Endodermal cell (in vitro differentiated cells): ENCODE measurements at places on chromosomes 5 and 9. TPM values are rescaled to one million over a fixed set of nuclear protein-coding genes. Genes with fewer than 3 reads are reported as not detected.

Gene POU5F2
- 0.43 and 0.84 TPM in 2 replicates for total RNA-seq

Gene DOCK8
- 23.6 to 34.8 TPM (median 26.9 TPM) in 3 replicates for total RNA-seq

Gene ELL2
- 44.1 and 54.5 TPM in 2 replicates for total RNA-seq

Gene MEGF9
- total RNA-seq: 2.6 to 10.7 TPM (median 10.0 TPM) in 3 replicates

Gene SHISAL2B
- 125 and 143 TPM in 2 replicates for total RNA-seq

Gene CLIC3
- total RNA-seq: 0.43 TPM in 1 of 2 replicates, not detected in the other

Gene TMC1
- 0.05 and 0.09 TPM in 2 replicates for total RNA-seq

Gene ZNF483
- total RNA-seq: 21.0 and 21.4 TPM in 2 replicates

Gene RANBP17
- 20.6 to 31.0 TPM (median 26.6 TPM) in 3 replicates for total RNA-seq
